GM12864 (cell line): ENCODE measurements at places on chromosomes 12 and 14.

GRCh38 chr12:131075194-131075593 is 121.5 kb downstream of the ADGRD1 start:
- no peak for DNase-seq

GRCh38 chr12:119206348-119207062 is 27.8 kb downstream of the HSPB8 start:
- no peak for DNase-seq

GRCh38 chr14:95413289-95414215 is 93.8 kb upstream of the CLMN start:
- DNase-seq: no peak

- DNase-seq: no peak
Measured at GRCh38 chr14:34053666-34054065, 102.8 kb upstream of the EGLN3 start.

- DNase-seq: no peak
Measured at GRCh38 chr12:46342562-46343033, 30.0 kb downstream of the SLC38A2 start.

GRCh38 chr14:26938054-26938453 is 340.2 kb upstream of the NOVA1 start:
- DNase-seq: no peak

DNA sequence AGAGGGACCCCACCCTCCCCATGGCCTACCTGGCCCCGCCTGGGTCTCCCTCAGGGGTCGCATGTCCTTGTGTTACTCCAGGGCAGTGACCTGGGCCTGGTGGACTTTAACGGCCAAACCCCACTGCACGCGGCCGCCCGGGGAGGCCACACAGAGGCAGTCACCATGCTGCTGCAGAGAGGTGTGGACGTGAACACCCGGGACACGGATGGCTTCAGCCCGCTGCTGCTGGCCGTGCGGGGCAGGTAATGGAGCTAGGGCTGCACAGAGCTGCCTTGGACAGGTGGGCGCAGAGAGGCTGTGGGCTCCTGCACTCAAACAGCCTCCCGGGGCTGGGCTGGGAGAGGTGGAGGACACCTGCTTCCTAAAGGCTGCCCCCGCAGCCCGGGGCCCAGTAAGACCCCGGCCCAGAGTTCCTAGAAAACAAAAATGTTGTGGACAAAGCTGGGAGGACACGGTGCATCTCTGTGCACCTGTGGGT is 21.6 kb downstream of the ASPG start:
- no peak for DNase-seq

DNA sequence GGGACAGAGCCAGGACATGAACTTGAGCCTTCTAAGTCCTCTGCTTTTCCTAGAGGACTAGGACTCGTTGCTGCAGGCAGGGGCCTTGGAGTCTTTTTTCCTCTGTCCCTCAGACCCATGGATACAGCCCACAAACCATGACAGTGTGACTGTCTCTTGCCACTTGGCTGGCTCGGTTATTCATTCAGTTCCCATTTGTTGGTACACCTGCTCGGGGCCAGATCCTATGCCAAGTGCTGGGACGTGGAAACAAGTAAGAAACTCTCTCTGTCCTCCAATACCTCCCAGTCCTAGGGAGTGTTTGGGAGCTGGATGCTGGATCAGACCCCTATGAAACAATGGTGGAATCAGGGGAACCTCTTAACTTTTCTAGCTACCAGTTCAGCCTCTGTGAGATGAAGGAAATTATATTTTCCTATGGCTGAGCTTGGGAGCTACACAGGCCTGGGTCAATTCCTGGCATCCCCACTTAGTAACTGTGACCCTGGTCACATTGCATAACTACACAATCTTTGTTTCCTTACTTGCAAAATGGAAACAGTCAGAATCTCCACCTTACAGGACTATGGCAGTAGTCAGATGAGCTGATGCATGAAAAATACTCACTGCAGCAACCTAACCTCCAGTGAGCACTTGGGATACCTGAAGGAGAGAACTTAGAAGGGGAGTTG is 106.3 kb upstream of the VRK1 start:
- no peak for DNase-seq
